CD4-positive, alpha-beta T cell treated with Interleukin-6 for 4 hours (primary cell): ENCODE measurements at places on chromosomes 3 and 15.

- DNase-seq: no peak
Observed at GRCh38 chr3:139756529-139757103, 78.8 kb upstream of the NMNAT3 start.

GRCh38 chr3:56667973-56668579 lies 15.0 kb downstream of the TASOR start:
- no peak for DNase-seq

- no peak for DNase-seq
Observed at GRCh38 chr3:133742351-133743091, 3.7 kb upstream of the TF start.

DNA sequence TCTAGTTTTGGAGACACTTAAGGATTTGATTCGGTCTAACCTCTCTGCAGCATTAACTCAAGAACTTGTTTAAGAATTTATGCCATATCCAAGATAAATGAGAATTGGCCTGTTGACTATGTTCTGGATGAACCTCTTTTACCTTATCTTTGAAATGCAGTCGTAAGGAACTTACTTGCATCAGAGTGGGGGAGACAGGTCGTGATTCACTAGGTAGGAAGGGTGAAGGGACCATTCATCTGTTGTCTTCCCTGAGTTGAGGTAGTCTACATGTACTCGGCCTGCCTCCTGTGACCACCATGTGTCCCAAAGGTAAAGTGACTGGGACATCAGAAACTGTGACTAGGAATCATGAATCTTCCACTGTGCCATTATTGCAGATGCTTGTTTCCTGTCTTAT lies 248.0 kb upstream of the P2RY1 start:
- no peak for DNase-seq

GRCh38 chr3:149621218-149622005 lies 36.4 kb downstream of the WWTR1 start:
- no peak for DNase-seq

DNA sequence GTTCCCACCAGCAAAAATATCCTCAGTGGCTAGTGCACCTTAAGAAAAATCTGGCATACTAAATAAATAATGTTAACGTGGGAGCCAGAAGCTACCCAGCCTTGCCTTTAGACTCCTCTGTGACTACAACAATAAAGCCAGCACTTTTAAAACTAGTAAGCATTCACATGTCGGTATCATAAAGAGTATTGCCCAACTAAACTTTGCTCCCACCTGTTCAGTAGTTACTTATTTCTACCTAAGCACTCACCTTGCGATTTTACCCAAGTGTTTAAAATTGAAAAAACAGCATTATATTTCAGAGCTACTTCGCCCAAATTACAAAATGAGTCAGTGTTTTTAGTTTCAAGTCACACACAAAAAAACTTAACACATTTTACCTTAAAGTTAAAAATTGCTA lies 12.8 kb downstream of the ALDH1L1 start:
- no peak for DNase-seq

GRCh38 chr15:64773606-64774005 lies 1.8 kb downstream of the RBPMS2 start:
- no peak for DNase-seq

- no peak for DNase-seq
Observed at GRCh38 chr3:197406266-197406665, 107.9 kb upstream of the DLG1 start.

DNA sequence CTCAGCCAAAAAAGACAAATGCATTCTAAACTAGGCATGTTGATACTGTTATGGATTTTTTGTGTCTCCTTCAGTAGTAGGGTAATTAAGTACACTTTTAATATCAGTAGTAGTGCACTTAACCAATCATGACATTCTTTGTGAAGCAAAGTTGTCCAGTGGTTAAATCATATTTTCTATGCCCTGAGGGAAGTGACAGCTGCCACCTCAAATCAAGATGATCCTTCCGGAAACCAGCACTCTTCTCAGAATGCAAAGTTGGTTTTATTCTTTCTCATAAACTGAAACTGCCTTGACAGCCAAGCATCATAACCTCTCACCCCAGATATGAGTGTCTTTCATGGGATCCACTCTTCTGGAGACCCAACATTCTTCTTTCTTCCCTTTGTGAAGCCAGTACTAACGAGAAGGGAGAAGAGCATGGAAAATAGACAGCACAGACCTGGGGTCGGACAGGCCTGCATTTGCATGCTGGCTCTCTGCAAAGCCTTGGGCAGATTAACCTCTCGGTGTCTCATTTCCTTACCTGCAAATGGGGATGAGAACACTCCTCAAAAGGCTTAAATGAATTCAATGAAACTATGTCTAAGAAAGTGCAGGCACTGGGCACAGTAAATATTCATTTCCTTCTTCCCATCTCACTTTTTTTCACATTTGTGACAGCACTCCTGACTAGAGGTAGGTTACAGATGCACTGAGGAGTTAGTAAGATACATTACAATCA lies 13.2 kb downstream of the AAGAB start:
- no peak for DNase-seq

GRCh38 chr15:94523873-94524272 lies 292.5 kb downstream of the MCTP2 start:
- DNase-seq: no peak
